ENCODE measurements at places on chromosomes 16 and 17.

DNA sequence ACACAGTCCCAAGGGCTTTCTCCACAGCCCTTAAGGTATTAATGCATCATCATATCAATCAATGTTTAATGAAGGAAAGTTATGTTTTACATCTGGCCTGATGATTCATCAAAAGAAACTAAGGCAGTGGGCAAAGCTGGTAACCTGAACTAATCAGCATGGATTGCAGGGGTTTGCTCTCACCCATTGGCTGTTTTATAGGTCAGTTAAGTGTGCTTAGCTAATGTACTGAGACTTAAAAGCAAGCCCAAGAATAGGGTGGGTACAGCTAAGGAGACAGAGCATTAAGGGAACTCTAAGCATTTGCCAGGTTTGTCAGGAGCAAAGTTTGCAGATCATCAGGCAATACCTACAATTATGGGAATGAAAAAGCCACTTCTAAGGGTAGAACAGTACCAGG is 1247.6 kb downstream of the CDH8 start:
- DNase-seq = no peak

DNA sequence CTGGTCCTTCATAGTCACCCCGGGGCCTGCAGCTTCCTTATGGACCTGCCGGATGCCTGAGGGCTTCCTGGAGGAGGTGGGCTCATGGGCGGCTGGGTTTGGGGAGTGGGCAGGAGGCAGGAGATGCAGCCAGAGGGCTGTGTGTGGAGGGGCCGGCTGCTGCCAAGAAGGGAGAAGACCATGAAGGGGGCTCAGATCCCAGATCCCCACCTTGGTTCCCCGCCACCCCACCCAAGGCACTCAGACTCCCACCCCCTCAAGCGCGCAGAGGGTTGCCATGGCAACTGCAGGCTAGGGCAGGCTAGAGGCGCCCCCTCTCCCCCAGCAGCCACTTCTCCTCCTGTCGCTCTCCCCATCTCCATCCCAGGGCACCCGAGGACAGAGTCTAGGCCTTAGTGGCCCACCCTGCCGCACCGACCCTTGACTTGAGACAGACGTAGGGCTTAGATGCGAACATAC is 104.5 kb downstream of the CRLF3 start:
- no peak for DNase-seq

DNA sequence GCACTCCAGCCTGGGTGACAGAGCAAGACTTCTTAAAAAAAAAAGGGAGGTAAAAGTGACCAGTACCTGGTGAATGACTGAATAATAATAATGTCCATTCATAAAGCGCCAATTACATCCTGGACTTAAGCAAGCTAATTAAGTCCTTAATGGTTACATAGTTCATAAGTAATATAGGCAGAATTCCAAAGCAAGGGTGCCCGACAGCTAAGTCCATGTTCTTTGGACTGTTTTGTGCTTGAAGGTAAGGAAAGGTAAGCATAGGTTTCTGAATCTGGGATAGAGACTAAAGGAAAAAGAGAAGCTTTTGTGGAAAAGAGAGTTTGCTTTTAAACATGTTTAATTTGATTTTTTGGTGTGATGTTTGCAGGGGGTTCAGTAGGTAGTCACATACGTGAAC is 9.8 kb downstream of the POLR2A start:
- DNase-seq = no peak

DNA sequence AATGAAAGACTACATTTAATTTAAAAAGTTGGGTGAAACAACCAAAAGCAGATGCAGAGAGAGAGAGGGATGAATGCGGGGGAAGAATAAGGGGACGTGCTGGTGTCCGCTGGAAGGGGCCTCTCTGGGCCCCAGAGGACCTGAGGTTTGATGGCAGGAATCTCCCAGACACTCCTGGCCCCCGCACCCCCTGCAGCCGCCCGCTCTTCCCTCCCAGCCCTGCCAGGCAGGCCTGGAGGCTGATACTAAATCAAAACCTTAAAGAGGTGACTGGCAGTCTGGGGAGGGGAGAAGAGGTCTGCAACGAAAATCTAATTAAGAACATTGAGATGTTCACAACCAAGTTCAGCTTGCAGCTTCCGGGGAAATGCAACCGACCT is 2.4 kb downstream of the FOXL1 start:
- no peak for DNase-seq

DNA sequence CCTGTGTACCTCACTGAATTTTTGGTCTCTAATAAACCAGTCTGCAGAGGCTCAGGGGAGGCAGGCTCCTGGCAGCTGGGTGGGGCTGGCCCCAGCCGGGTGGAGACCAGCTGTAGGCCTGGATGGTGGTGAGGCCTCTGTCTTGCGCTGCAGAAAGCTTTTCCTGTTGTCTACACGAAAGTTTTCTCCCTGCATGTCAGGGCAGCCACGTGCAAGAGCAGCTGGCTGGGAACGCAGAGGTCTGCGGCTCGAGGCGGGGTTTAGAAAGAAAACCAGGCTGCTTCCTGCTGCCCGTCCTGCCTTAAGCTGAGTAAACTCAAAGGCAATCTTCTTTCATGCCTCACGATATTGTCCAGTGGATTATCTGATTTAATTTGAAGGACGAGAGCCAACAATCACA is 2.4 kb downstream of the SERPINF1 start:
- no peak for DNase-seq

DNA sequence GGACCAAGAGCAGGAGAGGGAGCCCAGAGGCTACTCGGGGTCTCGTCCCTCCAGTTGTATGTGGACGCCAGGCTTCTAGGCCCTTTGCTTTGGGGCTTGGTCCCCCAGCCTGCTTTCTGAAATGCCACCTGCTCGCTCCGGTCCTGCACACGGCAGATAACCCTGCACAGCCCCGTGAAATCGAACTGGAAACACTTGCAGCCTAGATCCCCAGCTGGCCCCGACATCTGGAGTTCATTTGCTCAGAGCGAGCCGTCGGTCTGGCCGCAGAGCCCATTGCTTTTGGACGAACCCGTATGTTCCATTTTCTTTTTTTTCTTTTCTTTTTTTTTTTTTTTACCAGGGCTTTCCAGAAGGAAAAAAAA is 22.9 kb downstream of the C1QTNF1 start:
- no peak for DNase-seq

GRCh38 chr16:57301126-57301817 is 16.8 kb upstream of the PLLP start:
- DNase-seq = no peak

- no peak for DNase-seq
Measured at GRCh38 chr17:21174713-21175112, 39.2 kb downstream of the TMEM11 start.

DNA sequence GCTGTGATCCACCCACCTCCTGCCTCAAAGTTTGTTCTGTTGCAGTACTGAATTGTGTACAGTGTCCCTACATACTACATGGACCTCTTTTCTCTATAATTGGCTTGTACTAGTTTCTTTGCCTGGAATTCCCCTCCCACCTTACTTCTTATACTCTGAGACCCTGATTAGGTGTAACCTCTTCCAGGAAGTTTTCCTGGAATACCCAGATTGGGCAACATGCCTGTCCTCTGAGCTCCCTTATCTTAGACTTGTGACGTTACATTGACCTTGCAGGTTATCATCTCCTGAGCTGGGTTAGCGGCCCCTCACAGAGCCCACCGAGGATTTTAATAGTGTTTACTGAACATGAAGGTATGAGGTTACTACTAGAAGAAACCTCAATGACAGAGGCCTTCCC is 237.0 kb downstream of the ZNF423 start:
- no peak for DNase-seq

DNA sequence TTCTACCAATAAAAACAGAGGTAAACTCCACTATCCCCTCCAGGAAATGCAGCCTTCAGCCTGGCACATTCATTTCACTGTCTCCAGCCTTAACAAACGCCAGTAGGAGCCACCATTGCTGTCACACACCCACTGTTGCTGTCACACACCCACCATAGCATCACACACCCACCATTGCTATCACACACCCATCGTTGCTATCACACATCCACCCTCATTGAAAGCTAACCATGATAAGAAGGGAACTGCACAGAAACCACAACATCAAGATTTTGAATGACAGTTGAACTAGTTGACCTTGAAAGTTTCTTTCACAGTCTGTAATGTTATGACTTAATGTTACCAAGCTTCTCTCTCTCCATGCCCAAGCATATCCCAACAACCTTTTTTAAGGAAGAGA is 38.1 kb downstream of the SHCBP1 start:
- DNase-seq = no peak

- no peak for DNase-seq
Measured at GRCh38 chr17:60857556-60858080, 180.0 kb downstream of the BCAS3 start.

- no peak for DNase-seq
Measured at GRCh38 chr17:75763613-75764416, 1.2 kb downstream of the GALK1 start.

DNA sequence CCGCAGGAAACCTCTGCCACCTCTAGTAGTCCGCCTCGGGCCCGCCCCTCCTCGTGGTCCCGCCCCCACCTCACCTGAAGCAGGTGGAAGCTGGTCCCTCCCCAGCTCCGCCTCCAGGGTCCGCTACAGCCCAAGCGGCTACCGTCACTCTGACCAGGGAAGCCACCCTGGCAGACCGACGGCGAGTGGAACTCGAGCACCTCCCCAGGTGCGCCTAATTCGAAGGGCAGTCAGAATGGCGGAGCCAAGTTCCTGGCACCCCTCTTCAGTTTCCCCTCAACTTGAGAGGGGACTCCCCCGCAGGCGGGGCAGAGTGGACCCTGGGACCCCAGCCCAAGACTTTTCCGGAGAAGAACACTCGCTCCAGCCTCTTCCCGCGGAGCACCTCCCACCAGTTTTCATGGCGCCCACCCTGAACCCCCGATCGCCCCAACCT is 507 bp downstream of the FHOD1 start:
- DNase-seq = peak; percentile 53

- no peak for DNase-seq
Measured at GRCh38 chr16:12546918-12547607, 256.6 kb downstream of the CPPED1 start.

DNA sequence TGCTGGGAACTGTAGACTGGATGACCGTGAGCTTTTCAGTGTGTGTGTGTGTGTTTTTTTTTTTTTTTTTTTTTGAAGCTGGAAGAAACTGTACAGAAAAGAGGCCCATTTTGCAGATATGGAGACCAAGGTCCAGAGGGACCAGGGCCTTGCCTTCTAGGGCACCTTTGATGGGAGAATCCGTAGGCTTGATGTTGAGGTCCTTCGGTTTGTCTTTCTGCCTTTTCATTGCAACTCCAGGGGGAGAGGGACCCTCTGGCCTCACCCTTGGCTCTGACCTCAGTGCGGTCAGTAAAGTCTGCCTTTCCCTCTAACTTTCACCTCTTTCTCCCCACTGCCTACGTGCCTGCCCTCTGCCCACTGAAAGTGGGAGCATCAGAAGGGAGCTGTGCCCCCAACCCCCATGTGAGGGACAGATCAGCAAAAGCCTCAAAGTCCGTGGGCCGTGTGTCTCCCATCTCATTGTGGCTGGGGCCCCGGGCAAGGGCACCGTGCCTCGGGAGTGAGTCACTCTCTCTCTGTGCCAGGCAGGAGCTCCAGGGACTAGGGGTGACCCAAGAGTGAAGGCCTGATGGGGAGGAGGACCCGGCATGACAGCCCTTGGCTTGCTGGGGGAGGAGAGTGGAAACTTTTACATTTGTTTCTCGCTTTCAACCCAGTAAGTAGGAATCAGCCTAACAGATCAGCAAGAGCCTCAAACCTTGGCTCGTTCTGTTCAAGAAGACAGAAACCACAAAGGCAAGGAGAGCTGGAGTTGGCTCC is 123.6 kb downstream of the CMIP start:
- no peak for DNase-seq

DNA sequence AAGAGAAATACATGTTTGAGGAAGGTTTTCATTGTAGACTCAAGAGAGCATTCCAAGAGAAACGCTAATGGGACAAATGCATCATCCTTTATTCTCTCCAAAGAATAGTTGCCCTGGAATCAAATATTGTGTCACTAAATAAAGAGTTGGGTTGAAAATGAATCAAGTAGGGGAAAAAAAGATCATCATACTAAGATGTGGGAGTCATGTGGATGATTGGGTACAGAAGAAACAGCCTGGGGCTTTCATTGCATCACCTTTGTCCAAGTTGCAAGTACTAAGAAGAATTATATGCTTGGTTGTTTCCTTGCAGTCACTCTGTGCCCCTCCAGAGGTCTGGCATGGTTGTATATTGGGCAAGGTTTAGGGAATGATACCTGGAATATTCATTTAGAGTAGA is 658.9 kb downstream of the TOX3 start:
- no peak for DNase-seq

DNA sequence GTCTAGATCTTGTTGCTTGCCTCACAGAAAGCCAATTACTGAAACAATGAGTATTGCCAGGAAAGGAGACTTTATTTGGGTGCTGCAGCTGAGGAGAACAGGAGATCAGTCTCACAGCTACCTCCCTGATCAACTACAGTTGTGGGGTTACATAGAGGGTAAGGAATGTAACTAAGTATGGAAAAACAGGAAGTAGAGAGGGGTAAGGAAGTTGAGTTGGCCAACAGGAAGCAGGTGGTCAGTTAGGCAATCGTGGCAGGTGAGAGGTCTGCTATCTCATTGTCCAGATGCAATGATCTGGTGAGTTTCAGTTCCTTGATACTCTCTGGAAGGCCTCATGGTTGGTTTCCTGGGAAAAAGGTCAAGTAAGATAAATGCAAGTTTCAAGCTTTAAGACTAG is 333.1 kb upstream of the GOT2 start:
- no peak for DNase-seq

DNA sequence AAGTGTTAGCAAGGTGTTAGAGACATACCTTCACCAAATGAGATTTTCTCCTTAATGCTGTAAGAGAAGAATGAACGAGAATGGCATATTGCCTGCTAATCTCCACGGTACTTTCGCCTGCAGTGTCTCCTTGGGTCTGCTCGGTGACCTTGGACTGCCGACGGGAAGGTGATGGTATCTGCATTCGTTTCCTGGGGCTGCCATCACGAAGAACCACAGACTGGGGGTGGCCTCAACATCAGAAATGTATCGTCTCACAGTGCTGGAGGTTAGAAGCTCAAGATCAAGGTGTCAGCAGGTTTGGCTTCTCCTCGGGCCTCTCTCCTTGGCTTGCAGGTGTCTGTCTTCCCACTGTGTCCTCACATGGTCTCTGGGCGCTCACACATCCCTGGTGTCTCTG is 86.3 kb upstream of the TNRC6C start:
- DNase-seq = no peak

GRCh38 chr16:65070831-65071432 is 50.9 kb downstream of the CDH11 start:
- DNase-seq = no peak

- DNase-seq = no peak
Measured at GRCh38 chr16:35146031-35146710, 1686.8 kb downstream of the TP53TG3F start.

- DNase-seq = no peak
Measured at GRCh38 chr17:19337712-19338023, 24.9 kb downstream of the B9D1 start.

GRCh38 chr17:40364121-40364861 is at the start of gene GJD3:
Gene GJD3, minus strand, starts transcription at chr17:40364737. Its CDS starts 922 bp downstream, at chr17:40363815.
- DNase-seq = no peak

GRCh38 chr16:70715055-70715858 is 29.4 kb upstream of the MTSS2 start:
- DNase-seq = no peak

All from NCI-H1105 treated with DMSO at 0.1 percent for 48 hours (cell line).